Stimulated activated CD4-positive, alpha-beta T cell treated with anti-CD3 and anti-CD28 coated beads, Interleukin-15, amount 100 ng/mL, for 1 hour (primary cell): ENCODE measurements at places on chromosomes 12 and 14.

DNA sequence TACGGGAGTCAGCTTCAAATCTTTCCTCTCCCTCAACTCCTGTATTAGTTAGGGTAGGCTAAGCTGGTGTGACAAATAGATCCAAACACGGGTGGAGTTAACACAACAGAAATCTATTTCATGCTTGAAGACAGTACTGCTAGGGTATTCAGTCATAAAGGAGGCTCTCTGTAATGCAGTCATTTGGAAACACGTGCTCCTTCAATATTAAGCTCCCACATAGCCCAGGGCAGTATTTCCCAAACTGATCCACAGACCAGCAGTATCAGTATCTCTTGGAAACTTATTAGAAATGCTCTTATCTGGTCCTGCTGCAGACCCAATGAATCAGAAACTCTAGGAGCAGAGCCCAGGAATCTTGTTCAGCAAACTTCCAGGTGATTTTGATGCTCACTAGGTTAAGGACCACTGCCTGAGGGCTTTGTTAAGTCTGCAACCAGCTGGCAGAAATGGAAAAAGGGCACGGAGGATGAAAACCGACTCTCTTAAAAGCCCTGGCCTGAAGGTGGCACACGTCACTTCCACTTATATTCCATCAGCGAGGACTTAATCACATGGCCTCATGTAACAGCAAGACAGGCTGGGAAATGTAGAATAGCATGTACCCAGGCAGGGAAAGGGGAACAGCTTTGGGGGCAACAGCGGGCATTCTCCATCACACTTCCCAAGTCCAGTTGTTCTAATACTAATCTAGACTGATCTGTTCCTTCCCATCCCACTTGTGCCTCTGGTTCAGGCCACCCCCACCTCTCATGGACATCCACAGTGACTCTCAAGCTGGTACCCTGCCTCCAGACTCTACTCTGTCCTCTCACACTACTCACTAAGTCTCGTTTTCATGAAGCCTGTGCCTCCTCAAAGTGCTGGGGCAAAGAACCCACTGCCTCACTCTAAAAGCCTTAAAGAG lies 38.2 kb upstream of the RIC8B start:
- no peak for DNase-seq

- no peak for DNase-seq
These were observed 119.7 kb downstream of the SLC25A47 start for GRCh38 chr14:100442498-100443490.

DNA sequence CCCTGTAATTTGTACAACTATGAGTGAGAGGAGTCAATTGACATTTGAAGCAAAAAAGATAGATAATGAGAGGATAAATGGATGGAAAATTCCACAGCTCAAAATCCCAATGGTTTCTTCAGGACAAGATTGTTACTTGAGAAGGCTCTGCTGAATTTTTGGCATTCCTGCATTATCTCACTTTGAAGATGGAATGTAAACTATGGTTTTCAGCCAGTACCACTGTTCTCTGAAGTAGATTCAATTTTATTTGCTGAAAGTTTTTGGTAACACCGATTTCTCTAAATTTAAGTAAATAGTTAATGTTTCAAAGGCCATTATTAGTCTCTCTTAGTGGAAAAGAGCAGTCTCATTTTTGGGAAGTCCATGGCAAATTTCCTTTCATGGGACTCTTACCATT lies 121.9 kb upstream of the SLC38A2 start:
- DNase-seq = no peak

- DNase-seq = no peak
These were observed 4.8 kb downstream of the NEUROD4 start for GRCh38 chr12:55024575-55024974.

DNA sequence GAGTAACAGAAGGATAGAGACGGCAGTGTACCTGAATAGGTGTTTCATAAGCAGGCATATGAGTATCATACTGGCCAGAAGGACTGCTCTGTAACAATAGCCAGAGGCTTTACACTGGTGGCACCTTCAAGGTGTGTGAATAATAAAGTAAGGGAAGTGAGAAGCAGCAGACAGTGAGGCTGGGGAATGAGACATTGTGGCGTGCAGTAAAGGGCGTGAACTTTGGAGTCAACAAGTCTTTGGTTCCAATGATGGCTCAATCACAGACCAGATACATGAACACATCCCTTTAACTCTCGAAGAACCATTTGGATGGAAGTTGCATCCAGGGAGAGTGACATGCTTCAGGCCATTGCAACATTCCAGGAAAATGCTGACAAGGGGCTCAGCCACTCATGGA lies 32.0 kb upstream of the CCND2 start:
- DNase-seq = no peak

DNA sequence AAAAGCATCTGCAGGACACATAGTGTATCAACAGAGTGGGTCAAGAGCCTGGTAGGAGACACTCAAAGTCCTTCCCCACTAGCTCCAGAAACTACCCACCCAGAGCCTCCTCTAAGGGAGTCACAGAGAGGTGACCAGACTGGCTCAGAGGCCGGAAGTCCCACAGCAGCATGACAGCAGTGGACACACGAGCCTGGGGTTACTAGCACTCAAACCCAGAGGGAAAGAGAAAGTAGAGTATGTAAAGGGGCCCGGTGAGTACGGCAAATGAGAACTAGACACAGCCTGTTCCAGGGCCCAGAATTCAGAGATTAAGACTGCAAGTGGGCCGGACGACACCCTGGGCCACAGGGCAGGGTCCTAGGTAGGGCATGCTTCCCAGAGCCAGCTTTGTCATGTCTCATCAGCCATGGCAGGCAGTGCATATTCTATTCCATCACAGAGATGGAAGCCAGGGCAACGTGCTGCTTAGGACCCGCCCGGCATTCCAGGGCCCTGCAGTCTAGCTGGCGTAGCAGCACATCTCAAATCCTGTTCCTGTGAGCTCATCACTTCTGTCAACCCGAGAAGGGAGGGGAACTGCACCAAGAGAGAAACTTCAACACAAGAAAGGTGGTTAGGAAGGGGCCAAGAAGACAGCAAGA lies 4.2 kb downstream of the IFFO1 start:
- DNase-seq = no peak
